Cortex of kidney (tissue), 1 donor: ENCODE measurements at places on chromosomes 7 and 10.

- no peak for DNase-seq
Observed at GRCh38 chr10:27660268-27660667, 85.4 kb downstream of the MKX start.

DNA sequence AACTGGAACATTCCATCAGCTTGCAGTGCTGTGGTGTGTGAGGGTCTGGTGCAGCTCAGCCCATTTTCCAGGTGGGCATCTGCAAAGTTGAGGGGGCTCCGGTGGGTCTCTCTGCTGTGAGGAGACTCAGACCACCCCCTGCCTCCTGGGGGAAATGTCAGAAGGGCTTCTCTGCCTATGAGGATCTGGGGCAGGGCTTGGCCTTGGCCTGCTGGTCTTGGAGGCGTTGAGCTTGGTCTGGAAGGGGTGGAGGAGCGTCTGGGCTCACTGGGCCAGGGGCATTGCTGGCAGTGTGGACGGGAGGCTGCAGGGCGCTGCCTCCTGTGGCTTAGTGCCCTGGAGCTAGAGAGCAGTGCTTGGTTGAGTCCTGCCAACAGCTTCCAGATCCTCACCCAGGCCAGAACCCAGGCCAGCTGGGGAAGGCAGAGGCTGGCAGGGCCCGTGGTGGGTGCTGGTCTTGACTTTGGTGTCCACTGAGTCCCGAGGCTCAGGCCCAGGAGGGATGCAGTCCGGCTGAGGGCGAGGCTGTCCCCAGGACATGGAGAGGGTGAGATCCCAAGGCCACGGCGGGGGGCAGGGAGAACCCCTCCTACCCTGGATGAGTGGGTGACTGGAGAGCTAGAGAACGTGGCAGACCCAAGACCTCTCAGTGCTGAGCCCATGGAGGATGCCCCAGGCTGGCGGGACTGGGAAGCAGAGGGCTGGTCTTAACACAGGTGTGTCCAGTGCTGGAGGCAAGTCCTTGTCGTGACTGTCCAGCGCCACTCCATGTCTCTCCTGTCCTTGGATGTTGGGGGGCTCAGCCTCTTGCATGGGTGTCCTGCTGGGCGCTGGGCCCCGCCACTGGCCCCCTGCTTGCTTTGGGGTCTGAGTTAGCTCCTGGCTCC, 2.8 kb downstream of the SPRN start:
- DNase-seq: no peak

GRCh38 chr7:50821457-50822008, 38.8 kb upstream of the GRB10 start:
- no peak for DNase-seq

DNA sequence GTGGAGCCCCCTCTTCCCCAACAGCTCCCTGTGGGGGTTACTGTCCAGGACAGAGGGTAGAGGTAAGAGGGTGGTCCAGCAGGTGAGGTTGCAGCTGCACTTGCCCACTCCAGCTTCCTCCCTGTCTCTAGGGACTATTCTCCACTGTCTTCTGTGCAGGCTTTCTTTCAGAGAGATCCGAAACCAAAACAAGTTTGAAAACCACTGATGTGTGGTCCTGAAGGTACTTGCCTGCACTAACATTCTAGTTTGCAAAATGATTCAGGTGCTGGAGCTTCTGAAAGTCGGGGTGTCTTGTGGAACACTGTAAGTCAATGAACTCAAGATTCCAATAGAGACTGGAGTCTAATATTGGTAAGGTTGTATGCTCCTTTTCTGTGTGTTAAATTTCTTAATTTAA, 63.1 kb downstream of the BLNK start:
- no peak for DNase-seq

DNA sequence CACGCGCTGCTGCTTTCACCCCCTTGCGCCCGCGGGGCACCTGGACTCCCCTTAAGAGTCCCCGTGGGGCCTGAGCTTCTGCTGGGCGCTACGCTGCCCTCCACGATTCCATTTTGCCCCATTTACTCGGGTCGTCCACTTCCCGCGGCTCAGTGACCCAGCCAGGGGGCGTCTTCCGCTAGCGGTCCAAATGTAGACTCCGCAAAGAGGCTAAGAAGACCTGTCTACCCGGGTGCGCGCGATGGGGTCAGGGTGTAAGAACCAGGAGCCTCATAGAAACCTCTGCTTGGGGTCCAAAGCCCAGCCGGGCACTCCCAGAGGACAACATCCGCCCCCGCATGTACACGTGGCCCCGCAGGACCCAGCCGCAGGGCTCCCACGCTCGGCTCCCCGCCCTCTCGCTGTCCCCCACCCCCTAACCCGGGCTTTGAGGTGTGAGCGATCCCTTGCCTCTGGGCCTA, 5.2 kb upstream of the HMX2 start:
- no peak for DNase-seq

GRCh38 chr7:29771081-29771816, 35.1 kb upstream of the WIPF3 start:
- no peak for DNase-seq

DNA sequence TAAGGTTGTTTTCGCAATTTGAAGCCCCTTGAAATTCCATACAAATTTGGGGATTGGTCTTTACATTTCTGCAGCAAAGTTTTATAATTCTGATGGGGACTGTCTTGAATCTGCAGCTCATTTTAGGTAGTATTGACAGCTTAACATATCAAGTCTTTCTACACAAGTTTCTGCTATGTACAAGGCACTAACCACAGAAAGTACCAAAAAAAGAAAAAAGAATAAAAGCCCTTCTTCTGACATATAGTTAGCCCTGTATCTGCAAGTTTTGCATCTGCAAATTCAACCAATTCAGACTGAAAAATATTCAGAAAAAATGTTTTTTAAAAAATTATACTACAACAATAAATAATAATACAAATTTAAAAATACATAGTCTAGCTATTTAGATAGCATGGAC, 15.3 kb downstream of the POT1 start:
- DNase-seq: no peak

GRCh38 chr10:79244841-79245504, 102.3 kb upstream of the PPIF start:
- no peak for DNase-seq

- no peak for DNase-seq
Observed at GRCh38 chr10:1544929-1545328, 192.4 kb downstream of the ADARB2 start.

GRCh38 chr7:30276203-30276900, 8.0 kb upstream of the ZNRF2 start:
- no peak for DNase-seq

- no peak for DNase-seq
Observed at GRCh38 chr10:100824886-100825285, 79.5 kb downstream of the PAX2 start.

GRCh38 chr10:104485632-104486031, 132.0 kb downstream of the CFAP58 start:
- no peak for DNase-seq

- no peak for DNase-seq
Observed at GRCh38 chr7:44693641-44694313, 54.9 kb upstream of the ZMIZ2 start.

GRCh38 chr10:132847416-132847777, 61.5 kb upstream of the NKX6-2 start:
- no peak for DNase-seq

- DNase-seq: no peak
Observed at GRCh38 chr7:19144661-19145433, at the start of gene FERD3L. TSS of gene FERD3L (minus strand) at chr7:19145421. CDS start at chr7:19145362, 59 bp downstream.

DNA sequence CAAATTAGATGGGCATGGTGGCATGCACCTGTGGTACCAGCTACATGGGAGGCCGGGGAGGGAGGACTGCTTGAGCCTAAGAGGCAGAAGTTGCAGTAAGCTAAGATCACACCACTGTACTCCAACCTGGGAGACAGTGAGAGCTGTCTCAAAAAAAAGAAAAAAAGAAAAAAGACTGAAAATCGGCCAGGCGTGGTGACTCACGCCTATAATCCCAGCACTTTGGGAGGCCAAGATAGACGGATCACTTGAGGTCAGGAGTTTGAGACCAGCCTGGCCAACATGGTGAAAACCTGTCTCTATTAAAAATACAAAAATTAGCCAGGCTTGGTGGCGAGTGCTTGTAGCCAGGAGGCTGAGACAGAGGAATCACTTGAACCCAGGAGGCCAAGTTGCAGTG, 11.9 kb downstream of the RNF216 start:
- DNase-seq: no peak
